Renal cortical epithelial cell (primary cell): ENCODE measurements at places on chromosomes 16 and 17.

- DNase-seq: no peak
Observed at GRCh38 chr16:86987746-86988670, 329.2 kb downstream of the C16orf95 start.

DNA sequence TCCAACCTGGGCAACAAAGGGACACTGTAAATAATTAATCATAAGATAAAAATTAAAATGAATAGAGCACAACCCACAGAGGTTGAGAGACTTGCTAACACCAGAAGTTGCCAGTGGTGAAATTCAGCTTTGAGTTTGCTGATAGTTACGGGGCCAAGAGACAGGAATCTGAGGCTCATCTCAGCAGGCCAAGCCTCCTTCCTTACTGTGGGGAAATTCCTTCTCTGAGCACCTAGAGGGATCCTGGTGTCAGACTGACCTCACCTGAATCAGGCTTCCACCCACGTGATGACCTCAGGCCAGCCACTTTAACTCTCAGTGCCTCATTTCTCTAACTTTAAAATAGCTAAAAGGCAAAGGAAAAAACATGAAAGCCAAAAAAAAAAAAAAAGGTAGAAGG, 4.7 kb downstream of the ABAT start:
- DNase-seq: no peak

GRCh38 chr16:85988723-85989313, 89.9 kb downstream of the IRF8 start:
- DNase-seq: no peak

DNA sequence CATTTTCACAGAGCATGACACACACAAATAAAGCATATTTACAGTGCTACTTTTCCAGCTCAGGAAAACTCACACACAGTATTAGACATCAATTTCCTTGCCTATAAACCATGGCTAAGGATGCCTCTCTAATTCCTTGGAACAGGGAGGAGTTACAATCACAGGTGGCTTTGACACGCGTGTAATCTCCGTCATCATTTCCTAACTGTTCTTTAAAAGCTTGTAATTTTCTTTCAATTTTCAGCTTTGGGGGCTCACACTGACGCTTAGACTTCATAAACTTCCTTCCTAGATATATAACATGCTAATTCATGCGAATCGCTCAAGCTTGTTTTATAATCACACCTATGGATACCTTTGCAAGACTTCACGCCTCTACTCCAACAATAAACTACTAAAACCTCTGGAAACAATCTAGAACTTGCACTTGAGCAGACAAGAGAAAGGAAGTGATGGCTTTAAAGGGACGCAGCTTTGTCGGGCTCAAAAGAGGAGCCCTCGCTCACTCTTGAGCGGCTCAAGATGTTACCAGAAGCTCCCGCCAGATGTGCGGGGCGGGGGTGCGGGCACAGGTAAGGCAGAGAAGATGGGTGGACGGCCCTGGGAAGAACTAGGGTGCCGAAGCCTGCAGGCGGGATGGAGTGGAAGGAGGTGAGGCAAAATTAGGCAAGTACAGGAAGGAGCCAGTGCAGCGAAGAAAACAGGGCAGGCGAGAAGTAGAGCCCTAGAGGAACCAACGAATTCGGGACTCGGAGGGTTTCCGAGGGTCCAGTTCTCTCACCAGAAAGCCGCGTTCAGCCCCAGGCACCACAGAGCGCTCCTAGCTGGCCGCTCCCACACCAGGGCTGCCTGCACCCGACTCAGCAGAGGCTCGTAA, 631 bp downstream of the RETREG3 start:
- no peak for DNase-seq

GRCh38 chr16:66695935-66696668, 441 bp downstream of the CMTM4 start:
- no peak for DNase-seq

DNA sequence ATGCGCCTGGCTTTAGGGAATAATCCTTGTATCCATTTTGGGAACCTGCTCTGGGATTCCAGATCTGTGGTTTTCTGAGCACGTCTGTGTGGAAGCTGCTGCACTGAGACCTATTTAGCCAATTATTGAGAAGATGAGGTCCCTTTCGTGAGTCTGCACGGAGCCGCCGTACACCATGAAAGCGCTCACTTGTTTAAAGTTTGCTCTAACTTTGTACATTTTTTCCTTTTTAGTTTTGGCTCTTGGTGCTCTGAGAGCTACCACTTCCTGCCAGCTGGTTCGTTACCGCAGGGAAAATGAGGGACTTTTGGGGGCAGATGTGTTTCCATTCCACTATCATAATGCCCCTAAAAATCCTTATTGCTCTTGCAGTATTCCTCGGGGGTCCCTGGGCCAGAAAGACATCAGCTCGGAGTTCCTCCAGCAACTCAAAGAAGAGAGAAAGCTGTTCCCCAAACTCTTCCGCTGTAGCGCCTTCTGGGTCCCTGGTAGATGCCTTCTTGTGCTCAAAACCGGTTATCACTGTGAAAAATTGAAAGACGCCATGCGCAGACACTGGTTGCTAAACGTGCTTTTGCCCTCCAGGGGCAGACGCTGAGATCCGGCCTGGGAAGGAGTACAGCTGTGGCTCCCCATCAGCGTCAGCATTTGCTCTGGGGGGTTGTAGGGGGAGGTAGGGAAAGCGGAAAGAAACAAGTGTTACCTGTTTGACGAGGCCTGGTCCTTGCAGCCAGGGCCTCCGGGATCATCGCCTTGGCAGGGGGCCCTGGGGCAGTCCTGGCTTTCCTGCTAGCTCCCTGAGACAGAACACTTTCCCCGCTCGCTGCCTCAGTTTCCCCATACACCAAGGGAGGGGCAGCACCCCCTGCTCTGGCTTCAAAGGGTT, 238.1 kb downstream of the MRTFB start:
- DNase-seq: no peak
